ENCODE measurements at places on chromosomes 3 and 15. TPM values are rescaled to one million over a fixed set of nuclear protein-coding genes. Genes with fewer than 3 reads are reported as not detected.

Gene NRROS
- total RNA-seq: 11.6 TPM

Gene KLHL40
- not detected for total RNA-seq

GRCh38 chr3:140285380-140285779 lies 350.4 kb downstream of the CLSTN2 start:
- DNase-seq: peak; percentile 9

Gene ROBO2
- total RNA-seq: 1.3 TPM

DNA sequence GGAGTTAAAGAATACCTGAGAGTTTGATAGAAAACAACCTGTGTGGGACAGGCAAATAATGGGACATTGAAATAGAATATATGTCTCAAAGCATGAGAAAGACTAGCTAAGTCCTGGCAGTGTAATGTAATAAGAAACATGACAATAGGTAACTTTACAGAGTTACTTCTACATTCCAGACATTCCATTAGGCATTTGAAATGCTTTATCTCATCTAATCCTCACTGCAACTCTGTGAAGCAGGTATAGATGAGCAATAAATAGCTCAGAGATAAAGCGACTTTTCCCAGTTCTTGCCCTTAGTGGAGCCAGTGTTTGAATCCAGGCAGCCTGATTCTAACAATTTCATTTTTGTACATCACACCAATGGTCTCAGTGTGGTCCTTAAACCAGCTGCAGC lies 76.8 kb downstream of the CPNE4 start:
- DNase-seq: no peak

Gene PCLAF
- 1.5 TPM for total RNA-seq

DNA sequence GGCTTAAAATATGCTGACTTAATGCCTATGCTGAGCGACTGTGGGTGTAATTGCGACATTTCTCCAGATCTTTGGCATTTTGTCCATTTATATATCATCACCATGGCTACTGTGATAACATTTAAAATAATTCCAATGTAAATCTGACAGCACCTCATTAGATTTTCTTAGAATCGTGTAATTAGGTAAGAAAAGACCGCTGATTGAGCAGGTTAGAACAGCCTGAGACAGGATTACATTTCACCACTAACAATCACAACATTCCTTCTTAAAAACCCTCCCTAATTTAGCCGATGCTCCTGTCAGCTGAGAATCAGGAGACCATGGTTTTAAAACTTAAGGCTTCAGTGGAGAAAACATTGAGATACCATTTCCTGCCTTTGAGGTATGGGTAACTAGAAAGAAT lies 455.3 kb upstream of the PDZRN3 start:
- DNase-seq: peak; percentile 52

Gene GLDN
- total RNA-seq: 4.0 TPM
